Activated CD4-positive, alpha-beta T cell treated with anti-CD3 and anti-CD28 coated beads, Interleukin-2, amount 50 U/mL, for 4 hours (primary cell): ENCODE measurements at places on chromosomes 11 and 22.

DNA sequence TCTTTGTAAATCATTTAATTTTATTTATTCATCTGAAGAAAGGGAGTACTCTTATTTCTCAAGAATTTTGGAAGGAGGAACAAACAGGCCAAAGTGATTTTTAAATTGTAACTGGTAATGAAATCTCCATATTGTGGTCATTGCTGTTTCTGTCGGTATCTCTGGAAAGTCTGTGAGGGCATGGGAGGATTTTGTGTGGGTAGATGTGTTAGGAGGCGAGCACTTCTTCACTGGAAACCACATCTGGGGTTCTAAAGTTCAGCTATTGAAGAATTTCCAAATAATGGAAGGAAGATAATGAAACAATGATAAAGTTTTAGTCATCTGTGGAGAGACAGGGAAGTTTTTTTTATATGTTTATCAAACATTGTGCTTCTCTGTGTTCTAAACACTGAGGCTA is 6.6 kb downstream of the TRIM34 start:
- DNase-seq, result no peak

- DNase-seq, result no peak
Measured at GRCh38 chr11:121590772-121591404, 138.1 kb upstream of the SORL1-AS1 start.

DNA sequence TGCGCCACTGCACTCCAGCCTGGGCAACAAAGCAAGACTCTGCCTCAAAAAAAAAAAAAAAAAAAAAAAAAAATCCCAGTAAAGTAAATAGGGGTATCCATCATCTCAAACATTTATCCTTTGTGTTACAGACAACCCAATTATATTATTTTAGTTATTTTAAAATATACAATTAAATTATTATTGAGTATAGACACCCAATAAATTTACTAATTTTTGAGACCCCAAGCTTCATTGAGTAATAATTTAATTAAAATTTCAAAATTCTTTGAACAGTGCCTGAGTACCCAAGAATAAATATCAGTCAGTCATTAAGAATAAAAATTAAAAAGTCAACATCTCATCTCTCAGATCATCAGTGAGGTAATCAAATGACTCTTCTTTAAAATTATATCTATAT is at the start of gene OR52N4:
TSS of gene OR52N4 (plus strand) at position 301 of the 400 bp plus-strand sequence. CDS start 498 bp downstream, outside the sequence.
- DNase-seq, result no peak

DNA sequence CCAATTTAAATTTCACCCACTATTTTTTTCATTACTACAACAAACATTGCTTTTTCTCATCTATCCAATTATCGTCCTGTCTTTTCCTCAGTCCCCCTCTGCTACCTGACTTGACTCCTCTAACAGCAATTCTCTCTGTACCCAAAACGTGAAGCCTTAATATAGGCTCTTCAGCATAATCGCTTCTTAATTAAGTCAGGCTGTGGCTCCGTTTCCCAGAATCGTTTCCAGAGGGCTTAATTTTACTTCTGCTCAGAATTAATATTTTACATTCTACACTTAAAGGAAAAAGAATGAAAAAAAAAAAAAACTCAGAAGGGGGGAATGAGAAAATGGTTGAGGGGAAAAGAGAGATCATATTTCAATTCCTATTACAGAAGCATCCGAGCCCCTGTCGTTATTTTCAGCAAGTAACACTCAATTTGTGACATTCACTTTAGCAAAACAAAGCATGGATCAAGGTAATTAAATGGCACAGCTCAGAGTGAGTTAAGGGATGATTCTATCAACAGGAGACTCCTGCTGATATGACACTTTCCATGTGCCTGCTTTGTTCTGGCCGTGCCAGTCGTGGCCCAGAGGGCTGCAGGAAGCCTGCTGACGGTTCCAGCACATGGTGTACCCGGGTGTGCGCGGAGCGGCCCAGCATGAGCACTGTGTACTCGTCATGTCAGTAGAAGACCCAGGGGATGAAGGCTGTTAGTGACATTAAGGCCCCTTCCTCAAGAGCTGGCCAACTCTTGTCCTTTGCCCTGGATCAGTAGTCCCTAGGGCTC is 272.5 kb downstream of the NTM start:
- no peak for DNase-seq

GRCh38 chr11:66857927-66858185 is 992 bp downstream of the LRFN4 start:
- DNase-seq, result no peak

GRCh38 chr11:45993531-45994001 is 71.1 kb downstream of the LARGE2 start:
- DNase-seq, result no peak

- no peak for DNase-seq
Measured at GRCh38 chr11:30653606-30654005, 67.5 kb upstream of the MPPED2 start.

- DNase-seq, result no peak
Measured at GRCh38 chr22:36564422-36565158, 35.6 kb upstream of the EIF3D start.

- no peak for DNase-seq
Measured at GRCh38 chr22:30923168-30923900, 45.2 kb downstream of the MORC2 start.

- peak; percentile 47 for DNase-seq
Measured at GRCh38 chr11:11265994-11266606, 87.0 kb downstream of the CSNK2A3 start.

GRCh38 chr11:22785251-22785650 is 44.4 kb downstream of the SVIP start:
- no peak for DNase-seq

- DNase-seq, result no peak
Measured at GRCh38 chr11:12674571-12674935, 332 bp downstream of the TEAD1 start.

- DNase-seq, result no peak
Measured at GRCh38 chr11:111748035-111748804, 18.0 kb downstream of the PPP2R1B start.

DNA sequence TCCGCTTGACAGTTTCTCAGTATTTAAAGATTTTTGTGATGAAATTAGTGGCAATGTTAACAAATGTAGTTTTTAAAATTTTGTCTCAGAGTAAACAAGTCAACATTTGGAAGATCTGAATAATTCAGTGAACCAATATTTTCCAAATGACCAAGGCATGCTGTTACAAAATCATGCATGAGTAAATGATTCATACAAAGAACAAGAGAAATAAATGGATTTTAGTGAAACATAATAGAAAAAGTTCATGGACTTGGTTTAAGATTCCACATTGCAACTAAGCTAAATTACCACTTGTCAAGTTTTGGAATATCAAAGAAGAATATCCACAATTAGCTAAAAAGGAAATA is 125.7 kb upstream of the SNX19 start:
- DNase-seq, result no peak

GRCh38 chr11:111512296-111513239 is at the start of gene BTG4:
Gene BTG4 (minus strand): TSS chr11:111512386. CDS start chr11:111498776, 13,610 bp downstream.
- no peak for DNase-seq

GRCh38 chr11:33737362-33737821 is 1.2 kb upstream of the CD59 start:
- no peak for DNase-seq

DNA sequence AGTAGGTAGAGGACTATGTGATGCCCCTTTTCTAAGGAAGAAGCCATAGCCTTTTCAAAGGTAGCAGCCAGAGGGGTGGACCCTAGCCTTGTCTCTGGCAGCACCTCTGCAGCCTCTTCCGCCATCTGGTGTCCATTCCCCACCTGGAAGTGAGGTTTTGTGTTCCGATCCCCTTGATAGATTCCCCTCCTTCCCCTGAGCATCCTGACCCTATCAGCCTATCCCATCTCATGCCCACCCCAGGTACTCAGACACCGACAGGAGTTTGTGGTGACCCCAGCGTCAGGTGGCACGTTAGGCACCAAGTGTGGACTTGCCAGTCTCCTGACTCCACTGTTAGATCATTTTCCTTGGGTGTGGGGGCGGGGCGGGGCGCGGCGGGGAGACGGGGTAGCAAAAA is 398 bp upstream of the FAM89B start:
- no peak for DNase-seq

DNA sequence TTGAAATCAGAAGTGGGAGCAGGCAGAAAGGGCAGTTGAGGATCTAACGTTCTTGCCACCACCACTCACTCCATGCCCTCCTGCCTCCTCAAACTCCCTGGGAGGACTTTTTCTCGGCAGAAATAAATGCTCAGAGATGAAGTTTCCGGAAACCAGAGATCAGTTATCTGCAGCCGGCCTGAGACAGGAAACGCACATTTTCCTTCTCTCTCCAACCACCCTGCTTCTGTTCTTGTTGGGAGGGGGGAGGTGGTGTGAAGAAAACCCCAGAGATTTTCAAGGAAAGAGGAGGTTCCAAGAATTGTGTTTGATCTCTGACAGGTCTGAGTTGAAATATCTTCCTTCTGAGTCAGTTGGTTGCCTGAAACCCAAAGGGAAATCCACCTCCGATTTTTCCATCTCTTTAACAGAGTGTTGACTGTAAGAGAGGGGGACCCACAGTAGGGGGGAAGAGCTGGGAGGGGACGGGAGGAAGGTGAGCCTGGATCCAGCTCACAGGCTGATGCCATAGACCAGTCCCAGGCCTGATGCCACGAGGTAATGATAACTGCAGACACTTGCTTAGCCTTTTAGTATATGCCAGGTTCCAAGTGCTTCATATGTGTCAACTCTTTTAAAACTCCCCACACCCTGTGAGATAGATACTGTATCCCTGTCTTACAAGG is 100.8 kb downstream of the TRAF6 start:
- DNase-seq, result peak; percentile 12

- no peak for DNase-seq
Measured at GRCh38 chr11:35734669-35735410, 72.3 kb downstream of the TRIM44 start.

GRCh38 chr22:48090332-48090672 is 1327.9 kb downstream of the TBC1D22A start:
- DNase-seq, result no peak

DNA sequence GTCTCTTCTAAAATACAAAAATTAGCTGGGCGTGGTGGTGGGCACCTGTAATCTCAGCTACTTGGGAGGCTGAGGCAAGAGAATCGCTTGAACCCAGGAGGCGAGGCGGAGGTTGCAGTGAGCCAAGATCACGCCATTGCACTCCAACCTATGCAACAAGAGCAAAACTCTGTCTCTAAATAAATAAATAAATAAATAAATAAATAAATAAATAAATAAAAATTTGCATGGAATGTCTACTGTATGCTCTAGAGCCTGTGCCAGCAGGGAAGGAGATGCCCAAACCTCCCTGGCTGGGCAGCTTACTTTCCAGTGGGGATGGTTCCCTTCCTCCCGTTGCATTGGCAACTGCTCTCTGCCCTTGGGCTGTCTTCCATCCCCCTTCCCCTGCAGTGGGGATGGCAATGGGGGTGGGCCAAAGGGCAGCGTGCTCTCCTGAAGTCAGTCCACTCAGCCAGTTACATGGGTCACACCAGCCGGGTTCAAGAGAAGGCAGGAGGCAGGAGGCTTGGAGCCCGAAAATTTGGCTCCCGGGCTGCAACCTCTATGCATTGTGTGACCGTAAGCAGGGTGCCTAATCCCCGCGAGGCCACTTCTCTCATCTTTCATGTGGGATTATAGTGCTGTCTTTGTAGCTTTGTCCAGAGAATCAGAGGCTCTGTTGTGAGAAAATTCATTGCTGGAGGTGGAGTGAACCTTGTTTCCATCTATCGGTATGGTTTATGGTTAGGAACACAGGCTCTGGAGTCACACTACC is 1.4 kb upstream of the LRRC10B start:
- DNase-seq, result no peak

DNA sequence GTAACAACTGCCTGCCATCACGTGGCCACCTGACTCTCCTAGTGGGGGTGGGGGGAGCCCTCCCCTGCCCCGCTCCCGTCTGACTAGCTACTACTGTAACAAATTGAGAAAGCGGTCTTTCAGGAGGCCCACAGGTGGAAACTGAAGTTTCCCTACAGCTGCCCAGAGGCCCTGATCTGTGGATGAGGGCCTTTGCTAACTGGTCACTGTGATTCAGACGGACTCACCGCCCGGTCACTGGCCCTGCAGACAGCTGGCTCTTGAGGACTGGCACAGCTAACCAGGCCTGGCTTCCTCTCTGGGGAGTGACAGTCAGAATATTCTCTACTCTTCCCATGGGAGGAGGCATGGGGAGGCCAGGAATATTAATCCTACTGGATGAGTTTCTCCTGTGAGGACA is 116.8 kb downstream of the ARHGAP8 start:
- no peak for DNase-seq
